ENCODE measurements at places on chromosomes 2 and 18. TPM values are rescaled to one million over a fixed set of nuclear protein-coding genes. Genes with fewer than 3 reads are reported as not detected.

GRCh38 chr2:190060626-190061025 is 1.9 kb downstream of the MSTN start:
- no peak for DNase-seq

DNA sequence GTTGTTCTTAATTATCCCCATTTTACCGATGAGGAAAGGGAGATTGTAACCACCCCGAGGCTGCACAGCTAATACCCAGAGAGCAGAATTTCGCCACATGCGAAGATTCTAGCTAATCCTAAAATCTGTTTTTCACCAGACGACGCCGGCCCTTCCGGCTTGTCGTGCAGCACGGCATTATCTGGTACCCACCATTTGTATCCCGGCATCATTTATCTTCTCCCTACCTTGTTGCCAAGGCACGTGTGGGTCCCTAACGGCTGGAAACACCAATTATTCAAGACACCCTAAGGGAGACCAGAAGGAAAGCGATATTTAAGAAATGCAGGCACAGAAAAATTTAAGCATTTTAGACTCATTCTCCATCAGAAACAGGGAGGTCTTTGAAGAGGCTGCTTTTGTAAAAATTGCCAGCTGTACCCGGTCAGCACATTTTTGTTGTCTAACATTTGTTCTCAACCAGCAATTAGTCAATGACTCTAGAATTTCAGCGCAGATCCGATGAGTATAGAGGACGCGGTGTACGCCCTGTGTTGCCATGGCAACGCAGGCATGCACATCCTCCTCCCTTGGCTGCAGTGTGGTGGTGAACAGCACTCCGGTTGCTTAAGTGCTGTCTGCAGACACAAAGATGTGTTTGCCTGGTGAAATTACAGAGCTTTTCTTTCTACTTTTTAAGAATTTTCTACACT is 111.6 kb downstream of the AGAP1 start:
- DNase-seq, result no peak

GRCh38 chr2:9179572-9180201 is 26.9 kb upstream of the ASAP2 start:
- no peak for DNase-seq

The LRRTM4 gene
- not detected for total RNA-seq

The AP1S3 gene
- total RNA-seq, result 5.6 TPM

GRCh38 chr2:119647440-119648169 is 31.4 kb upstream of the TMEM177 start:
- no peak for DNase-seq

The MATN3 gene
- total RNA-seq, result not detected
